Activated CD8-positive, alpha-beta T cell treated with anti-CD3 and anti-CD28 coated beads, Interleukin-2, amount 10 ng/mL, durations not matched to agents 7 days and 5 days (primary cell): ENCODE measurements at places on chromosomes 1 and 21. TPM values are rescaled to one million over a fixed set of nuclear protein-coding genes. Genes with fewer than 3 reads are reported as not detected.

The CELF3 gene
- total RNA-seq: not detected

GRCh38 chr1:104706631-104707147 lies 957.0 kb downstream of the AMY1C start:
- no peaks in the 10 kb centered on the region for H3K36me3 ChIP-seq
- DNase-seq: no peak
- H3K4me1 ChIP-seq: peaks cover 5% of the 10 kb centered on the region
- no peak overlapping the region for H3K4me3 ChIP-seq
- no peak overlapping the region for H3K27ac ChIP-seq

GRCh38 chr1:176533020-176533419 lies 70.0 kb downstream of the PAPPA2 start:
- H3K4me3 ChIP-seq: no peak overlapping the region
- no peaks in the 10 kb centered on the region for H3K36me3 ChIP-seq
- H3K27ac ChIP-seq: no peak overlapping the region
- no peak for DNase-seq

The TARS2 gene
- 33.7 TPM for total RNA-seq

GRCh38 chr1:180366371-180367068 lies 135.9 kb downstream of the ACBD6 start:
- H3K27ac ChIP-seq: no peak overlapping the region
- H3K4me1 ChIP-seq: no peaks in the 10 kb centered on the region
- no peak overlapping the region for H3K4me3 ChIP-seq
- no peaks in the 10 kb centered on the region for H3K27me3 ChIP-seq

The CATSPERE gene
- 0.61 TPM for total RNA-seq

The SMCP gene
- total RNA-seq: not detected

DNA sequence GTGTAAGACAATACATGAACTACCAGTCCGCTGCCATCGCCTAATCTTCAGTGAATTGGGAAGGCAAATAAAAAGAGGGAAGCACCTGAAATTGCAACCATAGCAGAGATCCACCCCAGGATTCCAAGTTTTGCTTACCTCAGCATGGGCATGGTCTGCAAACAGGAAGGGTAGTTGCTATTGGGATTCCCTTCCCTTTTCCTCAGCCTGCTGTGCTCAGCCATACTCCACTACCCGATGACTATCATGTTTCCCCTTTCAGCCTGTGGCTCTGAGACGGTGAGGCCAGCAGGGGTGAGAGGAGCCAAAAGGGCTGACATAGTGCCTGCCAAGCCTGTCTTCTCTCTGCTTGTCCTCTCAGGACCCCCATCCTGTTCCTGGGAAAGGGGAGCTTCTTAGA lies 64.2 kb downstream of the GPR137B start:
- no peaks in the 10 kb centered on the region for H3K4me1 ChIP-seq
- peaks cover 16% of the 10 kb centered on the region for H3K36me3 ChIP-seq
- H3K4me3 ChIP-seq: no peak overlapping the region
- no peak overlapping the region for H3K27ac ChIP-seq
- H3K27me3 ChIP-seq: no peaks in the 10 kb centered on the region

The DYRK3 gene
- 5.9 TPM for total RNA-seq

GRCh38 chr1:203173566-203173965 lies 2.1 kb downstream of the MYBPH start:
- H3K27ac ChIP-seq: no peak overlapping the region
- H3K36me3 ChIP-seq: no peaks in the 10 kb centered on the region
- no peak for DNase-seq
- H3K27me3 ChIP-seq: no peaks in the 10 kb centered on the region

The HRNR gene
- total RNA-seq: not detected

The SPRR2E gene
- not detected for total RNA-seq

The SERINC2 gene
- 0.13 TPM for total RNA-seq

The OR2T29 gene
- total RNA-seq: not detected

The PROX1 gene
- not detected for total RNA-seq

DNA sequence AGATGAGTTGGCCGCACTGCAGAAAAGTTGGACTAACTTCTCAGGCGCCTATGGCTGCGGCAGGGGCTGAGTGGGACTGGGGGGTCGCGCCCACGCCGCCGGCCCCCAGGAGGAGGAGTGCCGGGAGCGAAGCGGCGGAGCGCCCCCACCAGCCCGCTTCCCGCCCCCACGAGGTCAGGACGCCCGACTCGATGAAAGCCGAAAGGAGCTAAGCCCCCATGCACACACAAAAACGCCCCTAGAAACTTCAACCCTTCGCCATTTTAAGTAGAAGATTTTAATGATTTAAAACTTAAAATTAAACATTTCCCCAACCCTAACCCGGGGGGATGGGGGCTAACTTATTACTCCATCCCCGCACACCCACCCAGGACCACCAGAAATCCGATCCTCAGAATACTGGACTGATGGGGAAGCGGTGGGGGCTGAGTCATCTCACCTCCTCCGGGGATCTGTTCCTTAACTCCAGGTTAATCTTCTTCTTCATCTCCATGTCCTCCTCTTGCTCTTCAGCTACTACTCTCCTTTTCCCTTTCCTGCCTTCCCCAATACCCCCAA lies 539 bp downstream of the ANP32E start:
- H3K4me3 ChIP-seq: no peak overlapping the region
- H3K4me1 ChIP-seq: peaks cover 21% of the 10 kb centered on the region
- peaks cover 26% of the 10 kb centered on the region for H3K36me3 ChIP-seq
- no peak overlapping the region for H3K27ac ChIP-seq
- peaks cover 7% of the 10 kb centered on the region for H3K27me3 ChIP-seq
- peak; percentile 49 for DNase-seq

- no peaks in the 10 kb centered on the region for H3K36me3 ChIP-seq
- H3K4me1 ChIP-seq: no peaks in the 10 kb centered on the region
- H3K27ac ChIP-seq: no peak overlapping the region
- H3K4me3 ChIP-seq: no peak overlapping the region
- DNase-seq: no peak
- H3K27me3 ChIP-seq: no peaks in the 10 kb centered on the region
Observed at GRCh38 chr1:217313096-217313495, 317.8 kb downstream of the GPATCH2 start.

The S100A1 gene
- total RNA-seq: not detected
